ENCODE measurements at places on chromosomes 7 and 10. TPM values are rescaled to one million over a fixed set of nuclear protein-coding genes. Genes with fewer than 3 reads are reported as not detected.

DNA sequence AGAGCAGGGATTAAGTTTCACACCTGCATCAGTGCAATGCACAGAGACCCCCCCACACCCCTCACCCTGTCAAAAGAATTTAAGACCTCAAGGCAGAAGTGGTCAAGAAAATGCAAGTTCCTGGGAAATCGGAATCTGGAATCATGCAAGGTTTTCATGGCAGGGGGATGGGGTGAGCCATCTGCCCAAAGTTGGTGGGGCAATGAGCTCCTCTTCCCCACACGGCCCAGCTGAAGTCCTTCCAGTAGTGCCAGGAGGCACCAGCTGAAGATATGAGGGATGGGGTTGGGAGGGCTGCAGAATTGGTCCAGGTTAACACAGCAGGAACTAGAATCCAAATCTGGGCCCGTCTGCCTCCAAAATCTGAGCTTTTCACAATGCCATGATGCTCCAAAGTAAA lies 25.0 kb upstream of the TMEM273 start:
- H3K27me3 ChIP-seq: no peaks in the 10 kb centered on the region
- no peak overlapping the region for H3K27ac ChIP-seq
- H3K4me3 ChIP-seq: no peak overlapping the region
- DNase-seq: no peak

GRCh38 chr10:117461766-117462423 lies 80.7 kb upstream of the EMX2 start:
- no peaks in the 10 kb centered on the region for H3K36me3 ChIP-seq
- H3K4me3 ChIP-seq: no peak overlapping the region
- no peaks in the 10 kb centered on the region for H3K4me1 ChIP-seq
- H3K27ac ChIP-seq: peak overlapping the region; percentile 23
- no peaks in the 10 kb centered on the region for H3K27me3 ChIP-seq

DNA sequence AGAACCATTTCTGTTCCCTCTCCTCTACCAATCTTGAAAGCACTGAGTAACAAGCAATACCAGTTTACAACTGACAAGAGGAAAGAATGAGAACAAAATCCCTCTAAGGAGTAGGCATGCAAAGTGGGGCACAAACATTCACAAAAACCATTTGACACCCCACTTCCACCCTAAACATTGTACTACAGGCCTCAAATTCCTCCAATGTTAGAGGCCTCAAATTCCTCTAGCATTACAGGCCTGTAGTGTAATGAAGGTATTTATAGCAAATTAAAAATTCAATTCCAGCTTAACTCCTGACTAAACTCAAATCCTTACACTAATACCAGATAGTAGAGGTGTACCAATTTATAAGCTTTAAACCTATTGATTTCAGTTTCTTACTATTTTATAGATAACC lies 85.4 kb downstream of the SIRT1 start:
- no peaks in the 10 kb centered on the region for H3K4me1 ChIP-seq
- H3K27me3 ChIP-seq: no peaks in the 10 kb centered on the region
- H3K4me3 ChIP-seq: no peak overlapping the region
- no peak overlapping the region for H3K27ac ChIP-seq

DNA sequence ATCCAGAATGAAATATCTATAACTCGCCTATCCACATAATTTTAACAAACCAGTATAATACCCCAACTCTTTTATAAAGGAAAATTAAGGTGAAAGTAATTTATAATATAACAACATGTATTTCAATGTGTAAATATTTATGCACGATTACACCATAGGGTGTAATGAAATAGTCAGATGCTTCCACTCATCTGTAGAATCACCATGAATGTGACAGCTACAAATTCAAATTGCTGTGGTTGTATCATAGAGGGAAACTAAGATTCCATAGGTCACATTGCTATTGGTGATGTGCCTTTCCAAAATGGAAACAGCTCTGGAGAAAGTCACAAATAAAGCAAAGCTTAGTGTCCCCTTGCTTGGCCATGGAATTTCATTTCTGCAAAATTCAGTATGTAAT lies 95.7 kb downstream of the CPED1 start:
- H3K36me3 ChIP-seq: no peaks in the 10 kb centered on the region
- peaks cover 66% of the 10 kb centered on the region for H3K4me1 ChIP-seq
- no peaks in the 10 kb centered on the region for H3K27me3 ChIP-seq
- no peak overlapping the region for H3K4me3 ChIP-seq
- H3K27ac ChIP-seq: peak overlapping the region; percentile 90

DNA sequence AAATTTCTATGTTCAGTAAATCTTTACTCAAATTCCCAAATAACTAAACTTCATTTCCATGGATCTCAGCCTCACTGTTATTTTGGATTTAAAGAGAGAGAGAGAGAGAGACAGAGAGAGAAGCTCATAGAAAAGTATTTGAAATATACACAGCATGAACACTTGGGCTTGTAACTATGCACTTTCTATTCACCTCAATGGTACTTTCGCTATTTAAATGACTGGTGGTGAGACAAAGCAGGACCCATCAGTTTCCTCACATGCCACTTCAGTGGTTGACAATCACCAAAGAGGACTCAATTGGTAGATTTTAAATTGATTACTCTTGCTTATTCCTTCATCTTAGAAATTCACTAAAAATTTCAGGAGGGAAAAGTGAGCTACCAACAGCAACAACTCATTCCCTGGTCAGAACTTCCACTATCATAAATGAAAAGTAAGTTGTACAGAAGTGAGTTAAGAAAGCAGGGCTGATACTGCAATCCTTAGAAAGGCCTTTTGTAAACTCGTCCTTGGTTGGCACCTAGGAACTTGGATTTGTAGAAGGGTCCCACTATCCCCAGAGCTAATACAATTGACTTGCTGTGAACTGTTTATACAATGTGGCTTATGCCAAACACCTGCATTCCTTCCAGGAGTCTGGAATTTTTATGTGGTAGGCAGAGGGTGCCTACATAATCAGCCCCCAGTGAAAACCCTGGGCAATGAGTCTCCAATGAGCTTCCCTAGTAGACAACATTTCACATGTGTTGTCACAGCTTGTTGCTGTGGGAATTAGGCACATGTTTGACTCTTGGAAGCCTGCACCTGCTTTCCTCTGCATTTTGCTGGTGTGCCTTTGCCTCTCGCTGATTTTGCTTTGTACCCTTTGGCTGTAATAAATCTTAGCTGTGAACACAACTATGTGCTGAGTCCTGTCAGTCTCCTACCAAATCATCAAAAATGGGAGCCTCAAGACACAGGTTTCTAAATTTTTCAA lies 10.8 kb downstream of the ERLIN1 start:
- no peak for DNase-seq
- no peak overlapping the region for H3K27ac ChIP-seq
- no peak overlapping the region for H3K4me3 ChIP-seq

DNA sequence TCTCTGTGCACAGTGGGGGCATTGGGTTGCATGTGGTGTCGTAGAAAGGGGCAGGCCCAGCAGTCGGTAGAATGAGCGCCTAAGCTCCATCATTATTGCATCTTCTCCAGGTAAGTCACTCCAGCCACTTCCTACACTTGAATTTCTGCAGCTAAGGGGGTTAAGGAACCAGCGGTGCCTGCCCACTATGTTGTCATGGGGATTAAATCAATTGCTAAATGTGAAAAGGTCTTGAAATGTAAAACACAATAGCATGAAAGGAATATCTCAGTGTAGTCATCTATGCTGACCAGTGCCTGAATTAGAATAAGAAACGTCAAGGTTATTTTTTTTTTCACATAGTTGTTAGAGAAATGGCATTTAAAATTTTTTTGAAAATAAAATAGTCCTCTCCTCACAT lies 15.2 kb upstream of the CELF2 start:
- no peaks in the 10 kb centered on the region for H3K27me3 ChIP-seq
- H3K4me1 ChIP-seq: no peaks in the 10 kb centered on the region
- no peak overlapping the region for H3K4me3 ChIP-seq
- H3K27ac ChIP-seq: no peak overlapping the region
- no peaks in the 10 kb centered on the region for H3K36me3 ChIP-seq
- no peak for DNase-seq

Gene PCLO
- 0.29 TPM for total RNA-seq

All from gastrocnemius medialis (tissue), 4 donors.